ENCODE measurements at places on chromosomes 12 and 14.

GRCh38 chr12:76037130-76038103, 5.8 kb upstream of the PHLDA1 start:
- peak; percentile 87 for DNase-seq

- DNase-seq: peak; percentile 50
Observed at GRCh38 chr12:46891306-46891705, 65.5 kb upstream of the SLC38A4 start.

DNA sequence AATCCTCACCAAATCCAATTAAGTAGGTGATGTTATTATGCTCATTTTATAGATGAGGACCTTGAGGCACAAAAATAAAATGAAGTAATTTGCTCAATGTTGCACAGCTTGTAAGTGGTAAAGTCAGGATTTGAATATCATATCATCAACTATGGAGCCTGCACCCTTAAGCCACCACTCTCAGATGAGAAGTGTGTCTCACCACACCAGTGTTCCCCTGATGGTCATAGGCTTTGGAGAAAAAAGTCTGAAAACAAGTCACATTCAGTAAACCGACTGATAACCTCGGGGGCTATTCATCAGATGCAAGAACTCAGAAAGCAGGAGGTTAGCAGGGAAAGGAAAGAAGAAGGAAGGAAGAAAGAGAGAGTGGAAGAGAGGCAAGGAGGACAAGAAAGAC, 2.8 kb downstream of the TSHR start:
- DNase-seq: no peak

- no peak for DNase-seq
Observed at GRCh38 chr14:22112004-22112403, 438.4 kb upstream of the OR4E1 start.

All from astrocyte of the spinal cord (primary cell).